ENCODE measurements at places on chromosomes 7 and 10.
A peak's percentile ranks its signal among the peaks of the same experiment; 100 is the strongest.

DNA sequence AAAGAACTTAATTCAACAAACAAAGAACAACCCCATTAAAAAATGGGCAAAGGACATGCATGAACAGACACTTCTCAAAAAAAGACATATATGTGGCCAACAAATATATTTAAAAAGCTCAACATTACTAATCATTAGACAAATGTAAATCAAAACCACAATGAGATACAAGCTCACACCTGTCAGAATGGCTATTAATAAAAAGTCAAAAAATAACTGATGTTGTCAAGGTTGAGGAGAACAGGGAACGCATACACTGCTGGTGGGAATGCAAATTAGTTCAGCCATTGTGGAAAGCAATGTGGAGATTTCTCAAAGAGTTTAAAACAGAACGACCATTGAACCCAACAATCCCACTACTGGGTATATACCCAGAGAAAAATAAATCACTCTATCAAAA, 19.1 kb downstream of the ZFAND4 start:
- DNase-seq = no peak

DNA sequence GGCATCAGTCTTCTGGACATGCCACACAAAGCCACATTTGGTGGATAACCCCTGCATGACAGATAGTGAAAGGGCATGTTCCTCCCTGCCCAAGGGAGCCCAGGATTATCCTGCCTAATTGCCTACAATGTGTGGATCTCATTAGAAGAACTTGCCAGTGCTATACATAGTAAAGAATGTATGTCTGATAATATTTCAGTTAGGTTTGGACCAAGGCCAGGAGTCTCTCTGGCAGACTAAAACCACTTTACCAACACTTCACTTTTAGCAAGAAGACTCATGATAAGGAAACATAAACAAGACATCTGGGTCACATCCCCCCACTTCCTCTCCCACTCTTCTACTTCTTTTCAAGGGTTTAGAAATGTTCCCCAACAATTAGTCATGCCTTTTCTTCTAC, 196.7 kb downstream of the MTERF1 start:
- no peak for DNase-seq

DNA sequence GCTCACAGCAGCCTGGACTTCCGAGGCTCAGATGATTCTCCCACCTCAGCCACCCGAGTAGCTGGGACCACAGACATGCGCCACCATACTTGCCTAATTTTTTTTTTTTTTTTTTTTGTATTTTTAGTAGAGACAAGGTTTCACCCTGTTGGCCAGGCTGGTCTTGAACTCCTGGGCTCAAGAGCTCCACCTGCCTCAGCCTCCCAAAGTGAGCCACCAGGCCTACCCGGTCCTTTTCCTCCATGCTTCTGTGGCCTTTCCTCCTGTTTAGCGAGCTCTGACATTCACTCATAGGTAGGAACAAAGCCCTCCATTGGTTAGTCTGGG, 50.1 kb upstream of the SRPK2 start:
- DNase-seq = no peak

- no peak for DNase-seq
These were observed 33.0 kb downstream of the OAT start for GRCh38 chr10:124385627-124386185.

DNA sequence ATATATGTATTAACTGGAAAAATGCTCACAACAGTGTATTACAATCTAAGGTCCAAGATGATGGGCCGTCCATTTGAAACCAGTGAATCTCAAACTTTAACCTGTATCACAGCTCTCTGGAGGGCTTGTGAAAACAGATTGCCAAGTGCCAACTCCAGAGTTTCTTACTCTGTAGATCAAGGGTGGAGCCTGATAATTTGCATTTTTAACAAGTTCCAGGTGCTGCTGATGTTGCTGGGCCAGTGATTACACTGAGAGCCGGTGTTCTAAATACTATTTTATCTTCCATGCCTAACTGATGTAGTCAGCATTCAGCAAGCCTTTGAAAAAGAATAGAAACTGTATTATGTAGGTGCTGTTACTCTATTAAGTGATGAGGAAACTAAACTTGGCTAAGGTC, 269.9 kb upstream of the FERD3L start:
- DNase-seq = no peak

DNA sequence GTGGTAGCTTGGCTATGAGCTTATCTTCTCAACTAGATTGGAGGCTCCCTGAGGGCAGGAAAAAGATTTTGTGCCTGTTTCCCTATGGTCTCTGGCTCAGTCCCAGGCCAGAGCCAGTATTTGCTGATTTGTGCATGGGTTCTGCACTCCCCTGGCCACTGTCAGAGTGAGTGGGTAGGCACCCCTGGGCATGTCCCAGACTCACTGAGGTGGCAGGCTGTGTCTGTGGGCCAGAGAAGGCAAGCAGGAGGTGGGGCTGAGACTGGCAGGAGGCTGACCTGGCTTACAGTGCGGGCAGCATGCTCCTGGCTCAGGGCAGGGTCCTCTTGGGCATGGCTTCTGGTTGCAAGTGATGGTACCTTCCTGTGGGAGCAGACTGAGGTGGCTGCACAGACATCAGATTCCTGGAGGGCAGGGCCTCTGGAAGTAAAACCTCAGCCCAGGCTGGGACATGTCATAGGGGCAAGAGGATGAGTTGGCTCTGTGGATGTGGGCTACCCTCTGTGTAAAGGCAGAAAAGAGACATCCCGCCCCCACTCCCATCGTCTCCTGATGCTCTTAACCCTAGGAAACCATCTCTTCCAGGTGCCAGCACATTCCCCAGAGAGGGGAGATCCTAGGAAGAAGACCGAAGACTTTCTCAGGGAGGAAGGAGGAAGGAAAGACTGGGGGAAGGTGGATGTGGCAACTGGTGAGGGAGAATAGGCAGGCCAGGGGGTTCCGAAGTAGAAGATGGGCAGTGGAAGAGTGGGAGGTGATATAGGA, 4.3 kb downstream of the KCP start:
- no peak for DNase-seq

DNA sequence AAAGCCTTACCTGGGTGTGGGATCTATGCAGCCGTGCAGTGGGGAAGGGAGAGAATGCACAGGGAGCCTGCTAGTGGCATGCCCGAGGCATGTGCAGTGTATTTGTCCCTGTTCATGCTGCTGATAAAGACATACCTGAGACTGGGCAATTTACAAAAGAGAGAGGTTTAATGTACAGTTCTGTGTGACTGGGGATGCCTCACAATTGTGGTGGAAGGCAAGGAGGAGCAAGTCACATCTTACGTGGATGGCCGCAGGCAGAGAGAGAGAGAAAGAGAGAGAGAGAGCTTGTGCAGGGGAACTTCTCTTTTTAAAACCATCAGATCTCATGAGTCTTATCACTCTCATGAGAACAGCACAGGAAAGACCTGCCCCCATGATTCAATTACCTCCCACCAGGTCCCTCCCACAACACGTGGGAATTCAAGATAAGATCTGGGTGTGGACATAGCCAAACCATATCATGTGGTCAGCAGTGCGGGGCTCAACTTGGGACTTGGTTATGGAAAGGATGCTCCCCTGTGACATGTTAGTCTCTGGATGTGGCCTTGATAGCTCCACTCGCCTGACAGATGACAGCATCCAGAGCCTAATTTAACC, 128.9 kb downstream of the DOCK1 start:
- DNase-seq = no peak

DNA sequence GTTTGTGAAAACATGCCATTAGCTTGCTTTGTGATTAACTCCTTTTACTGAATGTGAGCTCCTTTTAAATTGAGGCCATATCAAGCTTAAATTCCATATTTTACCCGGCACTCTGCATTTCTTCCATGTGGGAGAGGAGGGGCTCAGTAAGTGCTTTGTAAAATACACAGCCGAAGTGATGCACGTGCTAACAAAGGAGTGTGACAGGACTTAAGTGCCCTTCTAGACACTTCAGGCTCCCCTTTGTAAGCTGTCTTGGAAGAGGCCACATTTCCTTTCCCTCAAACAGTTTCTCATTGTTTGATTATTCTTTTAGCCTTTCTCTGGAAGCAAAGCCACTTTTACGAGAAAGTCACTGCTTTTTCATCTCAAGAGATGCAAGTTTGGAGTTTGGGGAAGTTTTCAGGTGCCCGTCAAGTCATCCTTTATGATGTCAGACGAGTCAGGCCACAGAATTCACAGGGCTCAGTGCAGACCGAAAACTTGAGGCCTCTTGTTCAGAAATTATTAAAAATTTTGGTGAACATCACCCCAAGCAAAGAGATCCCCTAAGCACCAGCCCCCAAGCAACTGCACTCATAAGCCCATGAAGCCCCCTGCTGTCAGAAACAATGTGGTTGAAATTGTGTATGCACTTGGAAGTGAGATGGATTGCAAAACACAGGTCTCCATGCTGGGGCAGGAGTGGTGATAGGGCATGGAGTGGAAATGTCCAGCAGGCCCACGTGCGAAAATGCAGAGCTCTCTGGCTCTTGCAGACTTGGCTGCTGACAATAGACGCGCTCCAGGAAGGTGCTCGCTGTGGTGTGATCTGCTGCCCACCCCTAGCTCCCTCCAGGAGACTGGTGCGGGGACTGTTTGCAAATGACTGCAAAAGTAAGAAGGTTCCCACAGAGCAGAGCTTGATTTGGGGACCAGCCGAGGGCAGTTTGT, 11.5 kb downstream of the IKZF1 start:
- DNase-seq = no peak

DNA sequence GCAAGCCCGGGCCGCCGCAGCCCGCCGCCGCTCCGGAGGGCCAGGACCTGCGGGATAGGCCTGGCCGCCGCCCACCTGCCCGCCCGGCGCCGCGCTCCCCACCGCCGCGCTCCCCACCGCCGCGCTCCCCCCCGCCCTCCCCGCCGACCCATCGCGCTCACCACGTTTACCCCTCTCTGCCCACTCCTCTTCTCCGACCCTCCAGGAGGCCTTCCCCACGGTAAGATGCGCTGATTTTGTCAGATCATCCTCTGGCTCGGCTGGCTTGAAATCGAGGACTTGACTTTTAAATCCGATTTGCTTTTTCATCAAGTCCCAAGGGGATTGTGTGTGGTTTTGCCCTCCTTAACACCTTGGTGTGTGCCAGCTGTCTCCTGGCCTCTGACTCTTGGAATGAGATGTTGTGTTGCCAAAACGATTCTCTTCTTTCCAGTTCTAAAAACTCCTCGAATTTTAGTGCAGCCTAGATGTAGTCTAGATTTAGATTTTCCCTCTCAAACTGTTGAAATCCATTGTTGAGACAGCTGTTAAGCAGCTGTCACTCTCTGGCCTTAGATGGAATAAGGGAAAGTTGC, 738 bp downstream of the POM121 start:
- DNase-seq = no peak

- DNase-seq = peak; percentile 40
These were observed 116.6 kb downstream of the KLF6 start for GRCh38 chr10:3668276-3668965.

GRCh38 chr10:5078547-5079180, 15.6 kb upstream of the AKR1C3 start:
- no peak for DNase-seq

- DNase-seq = no peak
These were observed 1.0 kb downstream of the SRGN start for GRCh38 chr10:69088801-69089501.

DNA sequence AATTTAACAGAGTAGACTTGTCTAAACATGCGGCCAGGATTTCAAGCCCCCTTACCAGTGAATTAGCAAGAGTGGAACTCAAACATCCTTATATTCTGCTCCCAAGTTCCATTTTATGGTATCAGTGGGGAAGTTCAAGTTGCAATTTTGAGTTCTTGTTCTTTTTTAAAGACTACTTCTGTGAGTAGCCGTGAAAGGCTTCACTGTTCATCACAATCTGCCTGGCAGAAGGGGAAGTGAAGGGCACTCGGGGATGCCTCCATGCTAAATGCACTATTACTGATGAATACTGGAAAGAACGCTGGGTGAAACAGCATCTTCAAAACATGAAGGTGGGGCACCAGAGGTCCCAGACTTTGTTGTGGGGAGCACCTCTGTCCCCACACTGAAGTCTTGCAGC, 22.4 kb upstream of the FGL2 start:
- DNase-seq = no peak

GRCh38 chr10:19922236-19922963, 106.2 kb downstream of the PLXDC2 start:
- DNase-seq = no peak

GRCh38 chr7:1290026-1290678, 57.5 kb downstream of the UNCX start:
- DNase-seq = no peak

DNA sequence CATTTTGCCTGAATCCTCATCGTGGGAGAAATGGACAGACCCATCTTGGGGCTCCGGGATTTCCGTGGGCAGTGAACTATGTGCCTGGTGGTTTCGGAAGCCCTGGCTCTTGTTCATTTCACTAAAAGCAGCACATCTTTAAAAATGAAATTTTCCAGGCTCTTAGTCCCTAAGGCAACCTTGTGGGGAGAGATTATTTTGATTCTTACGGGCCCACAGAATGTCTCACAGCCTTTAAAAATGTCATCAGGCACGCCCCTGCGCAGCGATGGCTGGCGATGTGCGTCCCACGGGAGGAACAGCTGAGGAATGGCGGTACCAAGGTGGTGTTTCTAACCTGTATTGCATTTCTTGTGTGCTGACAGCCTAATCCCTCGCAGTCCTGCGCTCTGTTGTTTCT, 189.7 kb downstream of the CCDC3 start:
- DNase-seq = no peak

GRCh38 chr10:112404617-112405016, 30.7 kb downstream of the ACSL5 start:
- DNase-seq = no peak

- DNase-seq = no peak
These were observed 131.5 kb downstream of the ATE1 start for GRCh38 chr10:121796342-121796741.

- no peak for DNase-seq
These were observed 46.0 kb downstream of the ABCC2 start for GRCh38 chr10:99828464-99828863.

GRCh38 chr10:71392292-71392691, 4.4 kb upstream of the CDH23 start:
- no peak for DNase-seq

DNA sequence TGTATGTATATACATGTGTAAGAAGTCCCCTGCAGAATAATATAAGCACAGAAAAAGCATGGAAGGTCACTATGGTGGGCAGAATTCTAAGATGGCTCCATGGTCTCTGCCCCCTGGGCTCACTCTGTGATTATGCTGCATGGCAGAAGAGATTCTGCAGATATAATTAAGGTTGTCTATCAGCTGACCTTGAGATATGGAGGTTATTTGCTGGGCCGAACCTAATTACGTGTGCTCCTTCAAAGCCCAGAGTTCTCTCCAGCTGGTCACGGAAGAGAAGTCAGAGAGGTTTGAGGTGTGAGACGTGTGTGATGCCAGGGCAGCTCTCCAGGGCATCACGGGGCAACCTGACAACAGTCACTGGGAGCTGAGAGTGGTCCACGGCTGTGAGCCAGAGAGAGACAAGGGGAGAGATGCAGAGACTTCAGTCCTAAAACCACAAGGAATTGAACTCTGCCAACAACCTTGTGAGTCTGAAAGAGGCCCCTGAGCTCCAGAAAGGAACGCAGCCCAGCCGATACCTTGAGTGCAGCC, 11.5 kb downstream of the PAPOLB start:
- no peak for DNase-seq

- DNase-seq = no peak
These were observed 57.1 kb downstream of the SYPL1 start for GRCh38 chr7:106054971-106055532.

- no peak for DNase-seq
These were observed 2.9 kb upstream of the CDK14 start for GRCh38 chr7:90593205-90593604.

- DNase-seq = no peak
These were observed 482.1 kb downstream of the DNAJB6 start for GRCh38 chr7:157818701-157819454.

All from stimulated activated CD4-positive, alpha-beta T cell treated with anti-CD3 and anti-CD28 coated beads, Interleukin-2, amount 100 ng/mL, for 48 hours (primary cell).